Adrenal gland (tissue), 19 donors: ENCODE measurements at places on chromosomes 7 and 10.

GRCh38 chr7:20218279-20218678 is 1.1 kb upstream of the MACC1 start:
- DNase-seq = no peak

GRCh38 chr7:40777730-40778312 is 643.0 kb downstream of the SUGCT start:
- DNase-seq = no peak

GRCh38 chr7:66467887-66468286 is 160.8 kb upstream of the KCTD7 start:
- no peak for DNase-seq

- no peak for DNase-seq
Observed at GRCh38 chr10:30722956-30723620, 93.5 kb upstream of the LYZL2 start.

GRCh38 chr10:26488344-26488743 is 50.2 kb downstream of the APBB1IP start:
- no peak for DNase-seq

GRCh38 chr7:158094671-158095226 is 492.9 kb downstream of the PTPRN2 start:
- no peak for DNase-seq

- DNase-seq = no peak
Observed at GRCh38 chr7:29924006-29924405, 65.6 kb downstream of the SCRN1 start.

- DNase-seq = peak; percentile 62
Observed at GRCh38 chr7:32347244-32347828, 142.8 kb downstream of the LSM5 start.

DNA sequence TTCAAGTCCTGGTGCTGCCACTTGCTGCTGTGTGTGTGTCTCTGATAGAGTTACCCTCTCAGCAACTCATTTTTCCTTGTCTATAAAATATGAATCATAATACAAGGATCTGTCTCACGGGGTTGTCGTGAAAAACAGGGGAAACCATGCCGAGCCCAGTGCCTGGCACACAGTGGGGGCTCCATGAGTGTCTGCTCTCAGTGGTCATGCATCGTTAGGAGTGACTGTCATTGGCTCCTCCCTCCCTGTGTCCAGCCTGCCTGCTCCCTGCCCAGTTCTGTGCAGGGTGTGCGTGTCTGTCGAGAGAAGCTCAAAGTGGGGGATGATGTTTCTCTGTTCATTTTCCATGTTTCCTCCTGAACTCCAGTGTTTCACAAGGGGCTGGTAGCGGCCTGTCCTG is 83.6 kb upstream of the LRRC4 start:
- DNase-seq = no peak

DNA sequence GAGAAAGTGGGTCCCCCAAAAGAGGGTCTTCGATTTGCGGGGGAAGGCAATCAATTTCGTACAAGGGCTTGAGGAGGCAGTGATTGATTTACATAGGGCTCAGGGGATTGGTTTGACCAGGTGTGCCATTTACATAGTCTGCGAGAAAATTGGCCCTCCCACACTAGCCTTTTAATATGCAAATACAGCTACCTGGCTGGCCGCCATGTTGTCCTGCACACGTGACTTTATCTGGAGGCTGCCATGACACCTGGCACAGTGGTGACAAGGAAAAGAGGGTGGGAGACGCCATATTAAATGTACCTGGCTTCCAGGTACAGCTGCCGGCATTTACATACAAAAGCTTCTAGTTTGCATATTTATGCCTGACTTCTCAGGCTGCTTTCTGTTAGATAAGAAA is 1577.2 kb upstream of the LRRTM3 start:
- no peak for DNase-seq

DNA sequence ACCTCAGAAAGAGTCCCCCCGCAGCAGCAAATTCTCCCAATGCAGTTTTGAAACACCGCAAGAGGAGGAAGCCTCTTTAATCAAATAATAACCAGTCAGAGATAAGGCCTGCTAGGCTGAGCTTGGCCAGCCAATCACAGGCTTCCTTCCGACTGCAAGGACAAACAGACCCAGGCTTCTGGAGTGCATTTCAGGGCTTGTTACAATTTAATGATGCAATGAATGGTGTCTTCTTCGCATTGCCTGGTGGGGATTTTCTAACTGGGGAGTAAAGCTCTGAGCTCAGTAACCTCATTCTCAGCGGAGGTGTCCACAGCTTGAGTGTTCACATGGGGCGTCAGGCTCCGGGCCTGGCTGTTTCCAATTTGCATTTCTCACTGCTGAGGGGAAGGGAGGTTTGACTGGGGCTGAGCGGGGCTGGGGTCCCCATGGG is 31.8 kb upstream of the GPAM start:
- peak; percentile 90 for DNase-seq

GRCh38 chr10:84522612-84523462 is 194.4 kb downstream of the CCSER2 start:
- no peak for DNase-seq

GRCh38 chr10:89345367-89346000 is 17.7 kb downstream of the IFIT3 start:
- no peak for DNase-seq

DNA sequence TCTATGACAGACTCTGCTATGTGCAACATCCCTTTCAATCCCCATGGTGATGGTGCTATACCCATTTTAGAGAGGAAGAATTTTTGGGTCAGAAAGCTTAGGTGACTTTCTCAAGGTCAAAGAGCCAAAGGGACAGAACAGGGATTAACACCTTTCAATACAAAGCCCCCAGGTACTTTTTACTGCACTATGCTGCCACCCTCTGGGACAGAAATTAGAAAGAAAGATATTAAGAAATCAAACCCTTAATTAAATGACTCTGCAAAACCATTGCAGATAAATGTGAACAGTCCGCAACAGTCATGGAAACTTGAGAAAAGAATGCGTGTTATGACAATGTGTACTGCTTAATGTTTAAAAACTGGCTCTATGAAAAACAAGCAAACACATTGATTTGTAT is 673.7 kb downstream of the MAGI2 start:
- DNase-seq = no peak

DNA sequence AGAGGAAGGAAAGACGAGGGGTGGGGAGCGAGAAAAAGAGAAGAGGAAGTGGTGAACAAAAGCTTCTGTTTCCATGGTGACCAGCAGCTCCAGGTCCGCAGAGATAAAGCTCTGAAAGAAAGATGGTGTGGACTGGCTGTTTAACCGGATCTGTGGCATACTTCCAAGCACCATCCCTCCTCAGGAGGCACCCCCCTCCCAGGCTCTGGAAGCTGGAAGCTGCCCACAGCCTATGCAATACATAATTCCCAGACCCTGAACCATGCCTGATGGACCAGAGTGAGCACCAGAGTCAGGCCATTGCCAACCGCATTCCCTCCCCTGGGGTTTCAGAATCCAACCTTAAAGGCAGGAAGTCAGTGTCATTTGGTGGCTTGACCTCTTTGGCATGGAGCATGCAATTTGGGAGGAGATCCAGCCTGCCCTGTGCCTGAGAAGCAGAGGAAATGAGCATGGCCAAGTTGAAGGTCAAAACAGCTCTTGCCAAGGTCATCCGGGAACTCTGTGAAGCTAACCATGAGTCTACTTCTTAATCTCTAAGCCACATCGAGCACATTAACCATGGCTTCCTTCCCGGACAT is 22.2 kb upstream of the CPXM2 start:
- DNase-seq = peak; percentile 14

DNA sequence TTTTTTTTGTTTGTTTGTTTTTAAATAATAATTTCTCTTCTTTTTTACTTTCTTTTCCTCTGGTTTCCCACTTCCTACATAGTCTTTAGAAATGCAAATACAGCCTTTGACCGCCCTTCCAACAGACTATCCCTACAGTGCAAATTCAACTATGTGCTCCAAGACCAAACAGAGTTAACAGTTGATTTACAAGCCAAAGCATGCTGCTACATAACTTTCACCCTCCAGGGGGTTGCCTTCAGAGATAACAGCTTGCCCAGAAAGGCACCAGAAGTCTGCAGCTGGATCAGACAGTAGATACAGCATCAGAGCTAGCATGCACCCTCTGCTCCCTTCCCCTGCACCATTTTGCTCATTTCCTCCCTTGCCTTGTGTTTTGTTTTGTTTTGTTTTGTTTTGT is 539.0 kb downstream of the ZWINT start:
- no peak for DNase-seq

DNA sequence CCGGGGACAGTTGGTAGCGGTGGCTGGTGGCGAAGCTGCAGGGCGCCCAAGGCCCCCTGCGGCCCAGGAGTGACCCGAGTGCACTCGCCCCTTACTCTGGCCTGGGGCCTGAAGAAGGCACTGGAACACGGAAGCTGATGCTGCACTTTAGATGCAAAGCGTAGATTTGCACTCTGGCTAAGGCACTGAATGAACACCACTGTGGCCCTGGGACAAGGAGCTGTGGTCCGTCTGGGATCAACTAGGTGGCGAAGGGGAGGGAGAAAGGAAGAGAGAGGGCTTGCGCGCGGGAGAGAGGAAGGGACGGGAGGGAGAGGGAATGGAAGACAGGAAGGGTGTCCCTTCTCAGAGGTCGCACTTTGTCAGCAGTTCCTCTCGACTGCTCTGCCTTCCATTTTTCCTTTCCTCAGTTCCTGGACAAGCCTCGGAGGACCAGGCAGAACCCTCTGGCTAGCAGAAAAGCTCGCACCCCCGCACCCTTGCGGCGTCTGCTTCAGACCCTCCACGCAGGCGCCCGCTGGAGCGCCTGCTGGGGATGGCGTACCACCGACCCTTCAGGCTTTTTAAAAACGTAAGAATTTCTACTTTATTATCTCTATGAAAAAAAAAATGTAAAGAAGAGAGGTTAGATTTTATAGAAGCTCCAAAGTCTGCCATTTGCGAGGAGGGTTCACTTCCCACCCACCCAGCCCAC is 1.2 kb downstream of the FERD3L start:
- no peak for DNase-seq

- DNase-seq = peak; percentile 15
Observed at GRCh38 chr7:150421831-150422230, 28.6 kb upstream of the GIMAP8 start.

DNA sequence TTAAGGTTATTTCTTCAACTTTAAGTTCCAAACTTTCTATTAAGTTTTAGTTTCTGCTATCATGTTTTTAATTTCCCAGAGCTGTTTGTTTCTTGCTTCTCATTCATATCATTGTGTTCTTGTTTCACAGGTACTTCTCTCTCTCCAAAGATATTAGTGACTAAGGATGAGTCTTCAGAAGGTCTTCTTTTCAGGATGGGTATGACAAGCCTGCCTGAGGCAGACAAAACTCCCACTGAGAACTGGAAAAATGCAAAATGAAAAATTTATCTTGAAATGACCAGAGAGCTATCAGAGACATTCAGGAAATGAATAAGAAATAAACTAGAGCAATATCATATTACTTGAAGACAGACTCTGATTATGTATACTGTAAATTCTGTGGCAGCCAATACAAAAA is 110.8 kb upstream of the EGFR start:
- no peak for DNase-seq

GRCh38 chr7:94266238-94266644 is 128.5 kb upstream of the COL1A2 start:
- DNase-seq = peak; percentile 34

DNA sequence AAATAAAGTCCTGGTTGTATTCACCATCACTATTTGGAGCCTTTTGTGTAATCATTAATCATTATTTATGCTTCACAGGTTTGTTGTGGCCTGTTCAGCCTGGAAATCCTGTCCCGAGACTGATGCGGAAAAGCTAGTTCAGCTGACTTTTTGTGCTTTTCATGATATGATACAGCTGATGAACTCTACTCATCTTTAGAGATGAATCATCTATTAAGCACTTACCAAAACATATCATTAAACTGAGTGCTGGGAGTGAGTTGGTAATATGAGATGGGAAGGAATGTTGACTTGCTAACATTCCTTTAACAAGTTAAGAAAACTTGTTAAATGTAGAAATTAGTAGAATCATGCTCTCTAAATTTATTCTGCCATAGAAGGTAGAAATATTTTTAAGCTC is 53.0 kb downstream of the CROT start:
- DNase-seq = no peak

DNA sequence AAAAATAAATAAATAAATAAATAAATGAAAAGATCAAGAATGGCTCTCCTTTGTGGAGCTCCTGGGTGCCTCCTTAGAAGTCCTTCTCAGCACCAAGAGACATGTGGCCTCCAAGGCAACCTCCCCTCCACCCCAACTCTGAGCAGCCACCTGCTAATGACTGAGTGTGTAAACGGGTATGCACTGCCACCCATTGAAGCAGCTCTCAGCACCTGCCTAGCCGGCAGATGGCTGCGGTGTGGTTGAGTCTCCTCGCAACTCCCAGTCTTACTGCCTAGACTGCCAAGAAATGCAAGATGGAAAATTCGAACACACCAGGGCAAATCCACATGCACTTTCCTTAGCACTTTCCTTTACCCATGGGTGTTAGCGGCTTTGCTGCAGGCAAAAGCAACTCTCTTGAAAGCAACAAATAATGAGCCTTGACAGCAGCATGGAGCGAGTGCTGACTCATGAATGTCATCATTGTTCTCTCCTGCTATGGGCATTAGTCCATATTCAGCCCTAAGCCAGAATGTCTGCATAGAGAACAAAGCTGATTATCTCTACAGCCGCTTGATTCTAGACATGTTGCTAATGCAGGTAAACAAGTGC is 913.9 kb upstream of the AUTS2 start:
- DNase-seq = no peak

- no peak for DNase-seq
Observed at GRCh38 chr10:121577568-121577967, 20.7 kb downstream of the FGFR2 start.

DNA sequence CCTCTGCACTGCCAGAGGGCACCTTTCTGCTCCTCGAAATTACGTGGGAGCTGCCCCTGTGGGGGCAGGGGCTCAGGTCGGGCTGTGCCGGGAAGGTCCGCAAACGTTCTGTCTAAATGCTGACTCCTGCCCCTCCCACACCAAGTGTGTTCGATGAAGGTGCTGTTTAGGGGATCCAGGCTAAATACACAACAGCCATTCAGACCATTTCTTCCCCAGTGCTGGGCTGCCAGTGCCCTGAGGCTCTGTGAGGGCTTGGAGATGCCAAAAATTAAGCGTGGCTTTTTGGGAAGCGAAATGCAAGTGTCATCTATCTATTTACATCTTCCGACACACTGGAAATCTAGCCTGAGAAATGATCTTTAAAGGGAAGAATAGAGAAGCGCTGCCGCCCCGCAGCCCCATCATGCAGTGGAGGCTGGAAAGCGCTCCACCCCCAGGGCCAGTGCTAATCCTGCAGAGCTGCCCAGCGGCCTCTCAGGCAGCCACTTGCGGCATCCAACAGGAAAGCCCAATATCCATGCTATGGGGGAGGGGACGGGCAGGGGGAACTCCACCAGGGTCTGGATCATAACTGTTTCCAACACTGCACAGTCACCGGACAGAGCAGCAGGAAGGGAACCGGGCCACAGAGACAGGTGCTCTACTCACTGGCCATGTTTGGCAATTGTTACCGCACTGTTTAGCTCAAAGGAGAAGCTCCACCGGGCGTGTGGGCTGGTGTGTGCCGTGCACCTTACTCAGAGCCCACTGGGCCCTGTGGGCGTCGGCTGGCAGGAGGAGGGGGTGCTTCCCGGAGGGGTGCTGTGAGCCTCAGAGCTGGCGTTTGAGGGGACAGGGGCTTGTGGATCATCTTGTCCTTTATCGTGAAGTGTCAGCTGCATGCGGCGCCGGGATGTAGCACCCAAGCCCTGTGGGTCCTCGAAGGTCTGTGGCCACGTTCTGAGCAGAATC is 205.5 kb downstream of the DNAJB6 start:
- no peak for DNase-seq
